H1 (cell line): ENCODE measurements at places on chromosomes 1 and 21.

- DNase-seq, result peak; percentile 95
Observed at GRCh38 chr1:10909697-10910680, 102.5 kb upstream of the TARDBP start.

DNA sequence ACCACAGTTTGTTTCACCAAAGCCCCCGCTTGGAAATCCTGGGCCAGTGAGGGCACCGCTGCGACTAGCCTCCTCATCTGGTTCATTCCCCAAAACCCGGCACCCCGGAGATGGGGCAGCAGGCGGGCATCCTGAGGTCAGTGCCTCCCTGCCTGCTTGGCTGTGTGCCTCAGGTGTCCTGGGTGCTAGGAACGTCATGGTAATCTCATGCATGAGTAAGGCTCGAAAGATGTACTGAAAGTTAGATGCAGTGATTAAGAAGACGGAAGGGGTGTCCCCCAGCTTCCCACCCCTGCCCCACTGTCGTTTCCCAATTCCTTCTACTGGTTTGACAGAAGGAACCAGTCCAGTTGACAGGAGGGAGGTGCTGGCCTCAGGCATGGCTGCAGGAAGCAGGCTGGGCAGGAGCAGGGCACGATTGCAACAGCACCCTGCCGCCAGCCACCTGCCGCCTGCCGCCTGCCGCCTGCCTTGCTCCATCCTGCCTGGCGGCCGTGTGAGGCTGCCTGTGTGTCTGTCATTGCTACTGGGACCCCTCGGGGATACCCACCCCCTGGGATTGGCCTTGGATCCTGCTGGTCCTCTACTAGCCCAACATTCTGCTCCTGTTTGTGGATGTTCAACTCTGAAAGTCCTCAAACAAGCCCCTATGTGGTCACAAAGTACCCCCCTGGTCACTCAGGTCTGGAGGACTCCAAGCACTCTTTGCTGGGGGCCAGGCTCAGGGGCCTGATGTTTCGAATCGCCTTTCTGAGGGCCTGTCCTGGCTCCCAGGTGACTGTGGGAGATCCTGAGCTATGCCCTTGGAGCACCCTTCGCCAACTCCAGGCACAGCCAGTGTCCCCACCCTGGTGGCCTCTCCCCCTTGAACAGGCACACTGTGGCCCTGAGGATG is 73.0 kb upstream of the IFFO2 start:
- DNase-seq, result no peak

- DNase-seq, result no peak
Observed at GRCh38 chr1:10045480-10046355, 13.0 kb downstream of the UBE4B start.

DNA sequence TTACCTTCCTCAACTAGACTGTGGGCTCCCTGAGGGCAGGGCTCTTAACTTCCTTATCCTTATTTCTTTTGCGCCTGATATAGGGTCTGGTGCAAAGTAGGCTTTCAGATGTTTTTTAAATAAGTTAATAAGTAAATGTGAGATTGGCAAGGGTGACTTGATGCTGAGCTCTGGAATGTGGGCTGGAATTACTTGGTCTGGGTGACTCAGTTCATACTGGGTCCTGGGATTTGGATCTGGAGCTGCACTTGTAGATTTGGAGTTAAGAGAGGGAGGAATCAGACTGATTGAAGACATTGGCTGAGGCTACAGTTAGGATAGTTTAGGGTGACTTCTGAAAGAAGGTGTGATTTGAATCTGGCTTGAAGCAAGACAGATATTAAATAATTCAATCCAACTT is 190.9 kb downstream of the GIPC2 start:
- no peak for DNase-seq

- no peak for DNase-seq
Observed at GRCh38 chr1:213622365-213623063, 365.3 kb upstream of the PROX1 start.

DNA sequence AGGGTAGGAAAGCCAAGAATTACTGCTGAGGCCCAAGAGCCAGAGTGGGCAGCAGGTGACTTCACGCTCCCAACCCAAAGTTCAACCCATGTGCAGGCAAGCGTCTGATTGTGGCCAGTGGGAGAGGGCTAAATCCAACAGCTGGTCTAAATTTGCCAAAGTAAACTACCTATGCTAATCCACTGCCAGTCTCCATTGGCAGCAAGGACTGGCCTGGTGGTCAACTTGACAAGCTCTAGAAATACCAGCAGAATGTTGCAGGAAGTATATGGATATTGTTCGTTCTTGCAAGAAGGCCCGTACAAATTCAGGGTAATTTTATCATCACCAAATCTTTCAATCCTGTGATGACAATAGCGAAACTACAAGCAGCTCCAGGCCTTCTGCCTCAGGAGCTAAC is 1.5 kb downstream of the TMEM63A start:
- DNase-seq, result no peak

GRCh38 chr1:9455487-9456234 is 83.6 kb upstream of the SLC25A33 start:
- peak; percentile 94 for DNase-seq

DNA sequence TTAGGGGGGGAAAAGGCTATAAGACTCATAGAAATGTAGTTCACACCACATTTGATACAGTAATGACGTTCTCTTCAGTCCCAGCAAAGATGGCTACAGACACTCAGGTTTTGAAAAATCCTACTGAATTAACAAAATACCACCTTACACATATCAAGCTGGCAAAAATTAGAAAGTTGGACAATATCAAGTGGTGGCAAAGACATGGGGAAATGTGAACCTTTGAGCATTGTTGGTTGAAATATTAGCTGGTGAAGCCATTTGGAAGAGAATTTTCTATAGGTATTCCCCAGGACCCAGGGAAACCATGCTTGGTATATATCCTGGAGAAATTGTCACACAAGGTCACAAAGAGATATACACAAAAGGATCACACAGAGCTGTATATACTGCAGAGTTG is 163.0 kb downstream of the ADSS2 start:
- no peak for DNase-seq

GRCh38 chr1:178048426-178048825 is 45.5 kb upstream of the RASAL2 start:
- DNase-seq, result no peak

DNA sequence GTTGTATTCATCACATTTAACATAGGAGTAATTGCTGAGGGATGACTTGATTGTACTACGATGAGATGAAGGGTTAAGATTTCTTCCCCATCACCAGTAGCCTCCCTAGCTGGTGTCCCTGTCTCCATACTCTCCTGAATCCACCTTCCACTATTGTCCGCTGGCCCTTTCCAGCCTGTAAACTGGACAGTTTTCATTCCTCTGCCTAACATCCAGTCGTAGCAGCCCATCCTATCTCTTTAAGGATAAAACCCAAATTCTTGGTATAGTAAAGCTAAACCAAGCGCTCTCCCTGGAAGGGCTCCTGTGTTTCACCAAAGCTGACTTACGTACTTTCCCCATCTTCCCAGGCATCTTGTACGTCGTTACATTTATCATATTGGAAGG is 670 bp downstream of the COX20 start:
- DNase-seq, result no peak
